ENCODE measurements at places on chromosomes 2 and 18. TPM values are rescaled to one million over a fixed set of nuclear protein-coding genes. Genes with fewer than 3 reads are reported as not detected.

STARD6 gene
- total RNA-seq = 0.33 TPM

- DNase-seq = no peak
Measured at GRCh38 chr18:30694773-30695172, 347.8 kb downstream of the DSC3 start.

DNA sequence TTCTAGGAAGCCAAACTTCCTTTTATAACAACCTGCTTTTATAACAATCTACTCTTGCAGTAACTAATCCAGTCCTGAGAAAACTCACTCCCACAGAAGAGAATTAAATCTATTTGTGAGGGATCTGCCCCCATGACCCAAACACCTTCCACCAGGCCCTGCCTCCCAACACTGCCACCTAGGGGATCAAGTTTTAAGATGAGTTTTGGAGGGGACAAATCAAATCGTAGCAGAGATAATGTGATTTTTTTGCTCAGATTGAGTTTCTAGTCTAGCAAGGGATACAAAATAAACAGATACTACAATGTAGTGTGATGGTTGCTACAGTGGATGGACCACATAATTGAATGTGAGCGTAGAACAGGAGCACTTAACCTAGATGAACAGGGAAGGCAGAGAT lies 52.2 kb downstream of the NCOA1 start:
- no peak for DNase-seq

GRCh38 chr2:89841476-89841840 lies 1150.0 kb downstream of the RPIA start:
- DNase-seq = no peak

GRCh38 chr2:221197225-221197856 lies 374.8 kb downstream of the EPHA4 start:
- DNase-seq = no peak
